NCI-H2227 treated with DMSO at 0.1 percent for 48 hours (cell line): ENCODE measurements at places on chromosomes 7 and 10.

GRCh38 chr7:122067077-122067476 is 77.0 kb downstream of the AASS start:
- DNase-seq, result no peak

DNA sequence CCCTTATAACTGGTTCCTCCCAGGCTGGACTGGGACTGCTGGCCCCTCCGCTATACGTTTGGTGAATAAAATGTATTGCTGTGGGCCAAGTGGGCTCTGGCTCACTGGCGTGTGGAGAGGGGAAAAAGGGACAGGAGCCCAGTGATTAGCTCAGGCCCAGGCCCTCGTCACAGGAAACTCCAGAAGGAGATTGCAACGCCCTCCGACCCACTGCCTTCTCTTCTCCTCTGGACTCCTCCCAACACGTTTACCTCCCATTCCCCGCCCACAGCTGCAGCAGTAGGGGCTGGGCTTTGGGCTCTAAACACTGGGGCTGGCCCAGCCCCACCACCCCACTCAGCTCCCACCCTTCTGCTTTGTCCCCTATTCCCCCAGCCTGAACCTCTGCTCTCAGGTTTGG is 173.9 kb downstream of the NEURL1 start:
- DNase-seq, result peak; percentile 2

DNA sequence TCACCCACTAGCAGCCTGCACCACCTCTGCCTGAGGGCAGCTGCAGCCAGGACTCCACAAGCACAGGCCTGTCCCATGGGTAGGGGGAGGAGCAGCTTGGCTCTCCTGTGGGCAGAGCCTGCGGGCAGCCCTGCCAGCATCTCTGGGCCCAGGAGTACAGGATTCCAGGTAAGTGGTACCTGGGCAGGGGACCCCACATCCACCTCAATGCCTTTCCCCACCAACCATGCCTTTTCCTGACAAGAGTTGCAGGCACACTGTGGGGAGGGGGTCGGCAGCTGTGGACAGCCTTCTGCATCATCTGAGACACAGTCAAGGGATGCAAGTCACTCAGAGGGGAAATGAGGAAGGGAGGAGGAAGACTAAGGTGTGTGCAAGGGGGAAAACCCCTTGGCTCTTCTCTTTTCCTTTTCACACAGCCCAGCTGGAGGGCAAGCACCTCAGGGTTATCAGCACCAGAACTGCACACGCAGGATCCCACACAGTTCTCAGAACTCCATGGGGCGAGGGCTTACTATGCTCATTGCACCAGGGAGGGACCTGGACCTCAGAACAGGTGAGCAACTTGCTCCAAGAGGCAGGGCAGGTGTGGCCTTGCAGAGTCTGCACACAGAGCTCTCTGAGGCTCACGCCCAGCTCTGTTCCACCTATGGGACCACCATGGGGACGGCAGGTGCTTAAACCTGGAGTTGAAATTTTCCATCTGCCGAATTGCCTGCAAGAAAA is 16.5 kb upstream of the ANTXRL start:
- no peak for DNase-seq

DNA sequence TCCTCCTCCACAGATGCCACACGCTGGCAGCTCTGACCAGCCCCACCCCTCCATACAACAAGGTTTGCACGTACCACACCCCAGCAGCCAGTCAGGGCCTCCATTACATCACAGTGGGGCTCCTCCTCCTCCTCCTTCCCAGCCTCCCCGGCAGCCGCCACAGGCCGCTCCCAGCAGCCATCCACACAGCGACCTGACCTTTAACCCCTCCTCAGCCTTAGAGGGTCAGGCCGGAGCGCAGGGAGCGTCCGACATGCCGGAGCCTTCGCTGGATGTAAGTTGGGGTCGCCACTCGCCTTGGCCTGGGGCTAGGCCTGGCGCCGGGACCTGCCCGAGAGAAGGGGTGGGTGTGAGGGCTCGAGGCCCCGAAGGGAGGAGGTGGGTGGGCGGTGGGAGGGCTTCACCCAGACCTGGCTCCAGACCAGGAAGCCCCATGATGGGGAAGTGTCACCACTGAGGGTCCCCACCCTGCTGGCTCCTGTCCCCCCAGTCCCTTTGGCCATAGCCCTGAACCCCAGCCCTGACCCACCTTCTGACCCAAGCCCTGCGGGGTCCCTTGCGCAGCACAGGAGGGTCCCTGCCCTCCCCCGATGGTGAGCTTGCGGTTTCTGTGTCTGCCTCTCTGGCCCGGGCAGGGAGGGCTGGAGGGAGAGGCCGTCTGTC is 36.2 kb upstream of the PPIF start:
- no peak for DNase-seq

GRCh38 chr10:127576740-127577161 is 27.6 kb downstream of the NPS start:
- DNase-seq, result no peak
